ENCODE measurements at places on chromosomes 16 and 17.

DNA sequence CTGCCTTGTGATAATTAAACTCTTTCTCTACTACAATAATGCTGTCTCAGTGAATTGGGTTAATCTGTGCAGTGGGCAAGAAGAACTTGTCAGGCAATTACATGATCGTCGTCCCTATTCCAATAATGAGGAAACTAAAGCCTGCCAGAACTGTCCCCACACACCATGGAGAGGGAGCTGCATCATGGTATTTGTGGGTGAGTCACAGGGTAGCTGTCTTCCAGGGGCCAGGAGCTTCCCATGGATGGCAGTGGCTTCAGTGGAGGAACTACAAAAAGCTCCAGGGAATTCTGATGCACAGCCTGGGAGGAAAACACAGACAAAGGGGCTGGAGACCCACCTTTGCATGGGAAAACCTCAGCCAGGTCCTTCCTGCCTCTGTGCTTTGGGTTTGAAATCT lies 83.3 kb upstream of the C16orf82 start:
- H3K36me3 ChIP-seq, result no peaks in the 10 kb centered on the region
- H3K4me3 ChIP-seq, result no peak overlapping the region
- no peaks in the 10 kb centered on the region for H3K4me1 ChIP-seq
- peaks cover 13% of the 10 kb centered on the region for H3K27me3 ChIP-seq
- no peak for DNase-seq

DNA sequence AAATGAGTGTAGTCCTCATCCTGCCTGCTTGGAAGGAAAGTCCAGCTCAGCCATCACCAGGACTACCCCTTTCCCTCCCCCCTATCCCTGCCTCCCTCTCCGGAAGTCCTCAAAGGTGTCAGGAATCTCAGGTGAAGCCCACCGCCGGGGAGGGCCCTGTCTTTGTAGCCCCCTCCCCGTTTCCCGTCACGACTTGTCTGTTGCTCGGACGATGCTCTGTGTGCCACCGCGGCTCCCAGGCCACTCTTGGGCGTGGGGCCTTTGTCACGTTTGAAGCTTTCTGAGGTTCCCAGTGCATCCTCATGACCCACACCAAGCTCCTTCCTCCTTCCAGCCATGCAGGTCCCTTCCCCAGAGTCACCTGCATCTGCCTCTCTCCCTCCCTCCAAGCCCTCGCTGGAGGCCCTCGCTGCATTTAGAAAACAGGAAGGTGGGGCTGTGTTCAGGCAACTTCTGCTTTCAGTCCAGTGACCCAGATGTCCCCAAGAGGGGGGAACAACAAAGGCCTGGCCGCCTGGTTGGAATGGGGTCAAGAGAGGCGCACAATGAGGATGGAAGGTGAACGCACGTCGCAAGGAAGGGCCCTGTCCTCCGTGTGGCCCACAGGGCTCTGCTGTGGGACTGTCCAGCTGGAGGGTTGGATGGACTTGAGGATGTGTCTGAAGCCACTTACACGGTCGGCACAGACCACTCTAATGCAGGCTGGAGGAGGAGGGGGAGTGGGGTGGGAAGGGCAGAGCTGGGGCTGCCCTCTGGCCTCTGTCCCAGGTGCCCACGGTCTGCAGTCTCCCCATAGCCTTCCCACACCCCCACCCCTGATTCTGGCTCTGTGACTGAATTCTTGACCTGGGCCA lies 59.9 kb downstream of the OR1D5 start:
- peaks cover 15% of the 10 kb centered on the region for H3K27me3 ChIP-seq
- DNase-seq, result no peak
- peaks cover 4% of the 10 kb centered on the region for H3K36me3 ChIP-seq
- H3K4me1 ChIP-seq, result peaks cover 6% of the 10 kb centered on the region

GRCh38 chr17:30534298-30534697 lies 57.1 kb downstream of the GOSR1 start:
- H3K4me1 ChIP-seq, result no peaks in the 10 kb centered on the region
- no peak overlapping the region for H3K27ac ChIP-seq
- H3K27me3 ChIP-seq, result no peaks in the 10 kb centered on the region
- no peak for DNase-seq
- H3K36me3 ChIP-seq, result no peaks in the 10 kb centered on the region

- H3K27me3 ChIP-seq, result peaks cover 9% of the 10 kb centered on the region
- H3K27ac ChIP-seq, result peak overlapping the region; percentile 99
- H3K4me3 ChIP-seq, result peak overlapping the region; percentile 84
- H3K4me1 ChIP-seq, result peaks cover 37% of the 10 kb centered on the region
- DNase-seq, result peak; percentile 92
- H3K36me3 ChIP-seq, result peaks cover 6% of the 10 kb centered on the region
Measured at GRCh38 chr16:1610071-1610898, 1.6 kb downstream of the IFT140 start.

DNA sequence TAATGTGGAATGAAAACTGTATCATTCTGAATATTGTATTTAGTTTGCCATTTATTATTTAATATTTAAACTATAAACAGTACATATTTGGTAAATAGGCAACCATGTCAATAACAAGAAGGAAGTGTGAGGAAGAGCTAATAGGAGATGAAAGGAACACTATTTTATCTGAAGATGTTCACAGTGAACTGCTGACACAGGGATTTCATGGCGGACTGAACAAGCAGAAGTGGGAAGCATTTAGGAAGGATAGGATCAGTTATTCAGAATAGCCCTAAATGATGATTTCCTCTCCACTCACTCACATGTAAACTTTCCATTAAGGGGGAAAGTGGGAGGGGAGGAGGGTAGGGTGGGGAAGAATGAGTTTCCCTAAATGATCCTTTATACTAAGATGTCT lies 682.4 kb downstream of the TOX3 start:
- no peaks in the 10 kb centered on the region for H3K4me1 ChIP-seq
- no peak for DNase-seq

GRCh38 chr17:76667786-76668453 lies 24.4 kb upstream of the ST6GALNAC1 start:
- no peak for DNase-seq
- peaks cover 48% of the 10 kb centered on the region for H3K27me3 ChIP-seq
- H3K27ac ChIP-seq, result no peak overlapping the region
- H3K4me3 ChIP-seq, result no peak overlapping the region
- peaks cover 29% of the 10 kb centered on the region for H3K4me1 ChIP-seq

DNA sequence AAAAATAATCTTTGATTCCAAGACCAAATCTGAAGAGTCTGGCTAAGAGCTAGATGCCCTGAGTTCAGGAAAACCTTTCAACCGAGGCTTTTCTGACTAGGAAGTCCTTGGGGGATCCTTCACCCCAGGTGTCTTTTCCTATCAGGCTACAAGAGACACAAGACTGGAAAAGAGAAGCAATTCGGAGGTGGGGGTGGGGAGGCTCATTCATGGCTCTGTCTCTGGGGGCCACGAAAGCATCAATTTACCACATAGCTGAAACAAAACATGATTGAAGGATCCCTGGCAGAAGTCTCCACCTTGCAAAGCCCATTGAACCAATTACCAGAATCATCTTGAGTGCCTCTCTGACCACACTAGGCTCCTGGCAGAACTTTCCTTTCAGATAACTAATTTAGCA lies 239.8 kb upstream of the SALL1 start:
- H3K36me3 ChIP-seq, result no peaks in the 10 kb centered on the region
- no peaks in the 10 kb centered on the region for H3K27me3 ChIP-seq
- no peak overlapping the region for H3K4me3 ChIP-seq
- H3K4me1 ChIP-seq, result no peaks in the 10 kb centered on the region
- no peak for DNase-seq

DNA sequence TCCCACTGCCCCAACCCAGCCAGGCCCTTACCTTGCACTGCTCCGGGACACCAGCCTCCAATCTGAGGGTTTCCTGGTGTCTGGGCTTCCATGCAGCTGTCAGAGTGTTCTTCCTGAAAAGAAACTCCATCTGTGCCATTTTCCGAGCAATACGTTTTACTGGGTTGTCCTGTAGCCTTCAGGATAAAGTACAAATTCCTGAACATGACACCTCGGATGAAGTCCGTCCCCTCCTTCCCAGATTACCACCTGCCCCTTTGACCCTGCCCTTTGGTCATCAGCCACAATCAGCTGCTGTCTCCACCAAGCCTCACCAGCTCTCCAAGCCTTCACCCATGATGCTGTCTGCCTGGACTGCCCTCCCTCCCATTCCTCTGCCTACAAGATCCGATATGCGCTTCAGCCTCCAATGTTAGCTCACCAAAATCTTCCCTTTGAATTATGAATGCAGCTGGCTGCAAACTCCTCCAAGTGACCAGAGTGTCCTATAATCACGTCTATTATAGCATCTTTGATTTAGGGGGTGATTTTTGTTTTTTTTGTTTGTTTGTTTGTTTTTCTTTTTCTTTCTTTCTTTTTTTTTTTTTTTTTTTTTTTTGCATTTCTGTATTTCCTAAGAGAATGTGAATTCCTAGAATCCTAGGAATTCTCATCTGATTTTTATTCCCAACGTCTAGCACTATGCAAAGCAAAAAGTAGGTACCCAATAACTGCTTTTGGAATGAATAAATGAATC lies 60.6 kb upstream of the KIFC3 start:
- H3K4me1 ChIP-seq, result no peaks in the 10 kb centered on the region
- H3K27me3 ChIP-seq, result peaks cover 21% of the 10 kb centered on the region
- no peaks in the 10 kb centered on the region for H3K36me3 ChIP-seq
- H3K4me3 ChIP-seq, result no peak overlapping the region

GRCh38 chr17:77666881-77667395 lies 291.6 kb upstream of the TNRC6C start:
- peak; percentile 94 for DNase-seq
- peaks cover 34% of the 10 kb centered on the region for H3K36me3 ChIP-seq
- H3K4me1 ChIP-seq, result peaks cover 68% of the 10 kb centered on the region
- H3K27ac ChIP-seq, result peak overlapping the region; percentile 99
- peak overlapping the region; percentile 78 for H3K4me3 ChIP-seq

GRCh38 chr17:77189148-77189547 lies 48.4 kb downstream of the SEC14L1 start:
- H3K27ac ChIP-seq, result peak overlapping the region; percentile 77
- H3K4me1 ChIP-seq, result peaks cover 23% of the 10 kb centered on the region
- H3K4me3 ChIP-seq, result no peak overlapping the region
- H3K27me3 ChIP-seq, result no peaks in the 10 kb centered on the region
- peak; percentile 34 for DNase-seq

- no peaks in the 10 kb centered on the region for H3K36me3 ChIP-seq
- H3K4me1 ChIP-seq, result no peaks in the 10 kb centered on the region
- no peak overlapping the region for H3K4me3 ChIP-seq
- no peak overlapping the region for H3K27ac ChIP-seq
Measured at GRCh38 chr16:52191531-52192134, 355.3 kb downstream of the TOX3 start.

DNA sequence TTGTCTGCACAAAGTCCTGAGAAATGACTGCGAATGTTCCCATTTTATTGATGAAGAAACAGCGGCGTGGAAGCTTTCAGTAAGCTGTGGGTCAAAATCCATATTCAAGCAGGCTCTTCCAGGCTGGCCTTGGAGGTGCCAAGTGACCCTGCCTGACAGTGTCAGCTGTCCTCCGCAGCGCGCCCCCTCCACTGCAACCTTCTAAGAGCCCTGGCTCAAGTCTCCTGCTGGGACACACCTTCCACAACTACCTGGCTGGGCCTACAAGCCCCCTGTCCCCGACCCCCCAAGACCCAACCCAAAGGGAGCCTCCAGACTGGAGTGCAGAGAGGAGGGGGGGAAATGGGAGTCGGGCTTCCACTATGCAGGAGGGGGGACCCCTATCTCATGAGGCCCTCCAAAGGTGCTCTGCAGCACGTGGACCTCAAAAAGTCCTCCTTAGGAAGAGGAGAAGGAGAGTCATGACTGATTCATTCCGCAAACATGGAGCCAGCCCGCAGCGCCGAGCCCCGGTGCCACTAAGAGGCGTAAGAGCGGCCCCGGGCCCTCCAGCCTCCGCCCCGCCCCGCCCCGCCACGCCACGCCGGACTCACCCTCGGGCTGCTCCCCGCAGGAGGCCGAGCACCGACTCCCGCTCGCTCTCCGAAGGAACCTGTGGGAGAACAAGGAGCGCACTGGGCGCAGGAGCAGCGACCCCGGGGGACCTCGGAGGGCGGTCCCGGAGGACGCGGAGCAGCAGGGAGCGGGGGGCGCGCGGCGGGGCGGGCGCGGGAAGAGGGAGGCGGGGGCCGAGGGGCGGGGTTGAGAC lies 574 bp downstream of the MPP3 start:
- peaks cover 14% of the 10 kb centered on the region for H3K4me1 ChIP-seq
- H3K36me3 ChIP-seq, result no peaks in the 10 kb centered on the region
- H3K4me3 ChIP-seq, result peak overlapping the region; percentile 66

GRCh38 chr17:46898364-46898763 lies 24.6 kb upstream of the GOSR2 start:
- no peak overlapping the region for H3K27ac ChIP-seq
- peaks cover 30% of the 10 kb centered on the region for H3K27me3 ChIP-seq
- H3K4me1 ChIP-seq, result no peaks in the 10 kb centered on the region
- H3K36me3 ChIP-seq, result no peaks in the 10 kb centered on the region
- no peak for DNase-seq

DNA sequence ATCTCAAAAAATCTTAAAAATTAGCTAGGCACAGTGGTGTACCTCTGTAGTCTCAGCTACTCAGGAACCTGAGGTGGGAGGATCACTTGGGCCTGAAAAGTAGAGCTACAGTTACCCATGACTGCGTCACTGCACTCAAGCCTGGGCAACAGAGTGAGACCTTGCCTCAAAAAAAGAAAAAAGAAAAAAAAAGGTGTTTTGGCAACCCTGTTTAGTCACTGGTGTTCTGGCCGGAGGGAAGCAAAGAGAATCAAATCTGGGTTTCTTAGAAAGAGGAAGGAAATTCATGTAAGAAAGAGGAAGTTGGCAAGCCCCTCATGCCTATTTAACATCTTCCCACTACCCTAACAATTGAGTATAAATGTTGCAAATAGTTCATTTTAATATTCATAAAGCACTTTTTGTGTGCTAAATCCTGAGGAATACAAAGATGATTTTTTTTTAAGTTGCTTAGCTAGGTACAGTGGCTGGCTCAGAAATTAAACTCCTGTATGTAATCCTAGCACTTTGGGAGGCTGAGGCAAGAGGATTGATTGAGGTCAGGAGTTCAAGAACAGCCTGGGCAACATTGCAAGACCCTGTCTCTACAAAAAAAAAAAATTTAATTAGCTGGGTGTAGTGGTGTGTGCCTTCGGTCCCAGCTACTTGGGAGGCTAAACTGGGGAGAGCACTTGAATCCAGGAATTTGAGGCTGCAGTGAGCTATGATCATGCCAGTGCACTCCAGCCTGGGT lies 6.5 kb upstream of the USP32 start:
- peaks cover 39% of the 10 kb centered on the region for H3K4me1 ChIP-seq
- H3K27ac ChIP-seq, result peak overlapping the region; percentile 85
- DNase-seq, result no peak
